ENCODE measurements at places on chromosomes 7 and 10. TPM values are rescaled to one million over a fixed set of nuclear protein-coding genes. Genes with fewer than 3 reads are reported as not detected.

VAX1 gene
- total RNA-seq: not detected

DNA sequence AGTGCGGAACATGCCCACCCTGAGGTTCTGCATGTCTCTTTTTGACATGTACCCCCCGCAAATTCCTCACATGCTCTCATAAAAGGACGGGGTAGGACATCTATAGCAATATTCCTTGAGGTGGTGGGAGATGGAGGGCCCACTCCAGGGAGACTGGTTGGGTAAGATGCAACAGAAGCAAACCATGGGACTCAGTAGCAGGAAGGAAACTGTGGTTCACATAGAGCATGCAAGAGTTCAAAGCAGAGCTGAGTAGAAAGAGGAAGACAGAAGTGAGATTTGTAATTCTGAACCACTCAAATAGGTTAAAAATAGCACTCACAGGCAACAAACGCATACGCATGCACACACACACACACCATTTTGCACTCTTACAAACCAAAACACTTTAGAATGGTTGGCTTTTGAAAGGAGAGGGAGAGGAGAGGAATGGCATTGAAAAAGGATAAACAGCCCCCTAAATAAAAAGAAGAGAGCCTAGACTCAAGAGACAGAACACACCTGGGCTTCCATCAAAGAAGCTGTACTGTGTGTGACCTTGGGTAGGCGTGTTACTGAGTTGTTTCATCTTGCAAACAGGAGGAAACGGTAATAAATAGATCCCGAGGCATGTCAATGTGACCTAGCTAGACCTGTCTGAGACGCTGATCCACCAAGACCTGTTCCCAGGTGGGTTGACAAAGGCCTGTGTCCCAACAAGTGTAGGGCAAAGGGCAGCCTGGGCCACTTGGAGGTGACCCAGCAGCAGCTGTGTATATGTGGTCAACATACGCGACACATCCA is 77.6 kb upstream of the LRRC4 start:
- DNase-seq: no peak

DNA sequence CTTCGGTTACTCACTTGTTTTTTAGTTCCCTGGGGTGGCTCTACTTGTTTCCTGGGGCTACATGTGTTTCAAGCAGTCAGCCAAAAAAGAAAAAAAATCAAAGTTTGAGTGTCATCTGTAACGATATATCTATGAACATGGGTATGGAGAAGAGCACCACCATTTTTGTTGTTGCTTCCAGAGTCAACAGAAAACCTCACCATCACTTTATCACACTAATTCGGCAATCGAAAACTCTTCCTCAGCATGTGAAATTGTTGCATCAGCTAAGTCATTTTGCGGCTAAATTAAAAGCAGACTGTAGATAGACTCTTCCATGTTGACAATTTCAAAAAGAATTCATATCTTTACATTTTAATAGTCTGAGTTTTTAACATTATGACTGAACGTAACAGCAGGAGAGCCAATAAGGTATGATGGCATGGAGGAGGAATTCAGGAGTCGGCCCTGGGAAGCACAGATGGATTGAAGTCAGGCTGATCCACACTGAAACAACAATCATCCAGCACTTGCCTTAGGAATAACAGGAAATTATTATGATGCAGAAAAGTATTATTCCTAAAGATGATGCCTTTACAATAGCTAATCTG is 455.7 kb upstream of the KLF6 start:
- DNase-seq: peak; percentile 85

- no peak for DNase-seq
These were observed 416.7 kb downstream of the ARL4A start for GRCh38 chr7:13104128-13104527.

- no peak for DNase-seq
These were observed 19.5 kb upstream of the CARD11 start for GRCh38 chr7:3063016-3063753.

FAM20C gene
- total RNA-seq: 18.2 TPM

DNA sequence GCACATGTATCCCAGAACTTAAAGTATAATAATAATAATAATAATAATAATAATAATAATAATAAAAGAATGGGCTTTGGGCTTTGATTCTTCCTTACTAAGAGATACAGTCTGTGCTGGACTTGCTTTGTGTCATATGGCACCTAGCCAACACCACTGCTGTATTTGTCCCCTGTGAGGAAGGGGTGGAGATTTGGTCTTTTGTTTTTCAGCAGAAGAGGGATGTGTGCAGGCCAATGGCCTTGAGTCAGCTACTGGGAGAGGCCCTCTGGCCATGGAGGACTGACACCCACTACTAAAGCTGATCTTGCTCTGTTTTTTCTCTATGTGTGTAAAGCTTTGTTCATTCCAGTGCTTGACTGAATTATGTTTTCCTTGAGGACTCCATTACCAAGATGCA is 573.0 kb upstream of the PCDH15 start:
- DNase-seq: no peak

DNA sequence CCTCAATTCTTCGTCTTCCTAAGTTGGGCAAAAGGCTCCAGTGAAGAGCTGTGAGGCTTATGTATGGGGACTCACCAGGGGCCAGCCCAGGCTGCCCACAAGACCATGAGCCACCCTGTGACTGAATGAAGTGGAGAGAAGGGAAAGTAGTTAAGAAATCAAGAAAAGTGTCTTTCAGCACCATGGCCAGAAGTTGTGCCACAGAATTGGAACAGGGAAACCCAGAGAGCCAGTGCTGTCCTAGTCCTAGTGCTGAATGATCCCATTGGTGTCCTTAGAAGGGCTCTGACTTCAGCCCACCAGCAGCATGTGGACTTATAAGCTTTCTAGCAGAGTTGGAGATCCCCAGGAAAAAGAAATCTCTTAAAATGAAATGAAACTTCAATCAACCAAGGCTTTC is 37.0 kb upstream of the CCSER2 start:
- DNase-seq: peak; percentile 69

H2BK1 gene
- total RNA-seq: not detected

OLAH gene
- not detected for total RNA-seq

DNA sequence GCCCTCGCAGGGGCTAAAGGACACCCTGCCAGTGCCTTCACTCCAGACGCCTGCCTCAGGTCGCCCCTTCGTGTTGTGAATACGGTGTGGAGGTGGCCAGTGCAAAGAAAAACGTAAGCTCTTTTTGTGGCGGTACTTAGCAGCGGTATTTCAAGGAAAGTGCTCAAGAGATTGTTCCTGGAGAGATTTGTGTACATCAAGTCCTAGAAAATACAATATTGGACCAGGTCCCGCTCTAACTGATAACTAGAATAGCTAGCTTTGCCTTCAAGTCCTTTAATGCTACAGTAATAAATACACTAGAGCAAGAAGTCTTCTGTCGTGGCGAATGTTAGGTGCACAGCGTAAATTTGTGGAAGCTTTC is 689 bp downstream of the PLCE1 start:
- DNase-seq: peak; percentile 16

- DNase-seq: no peak
These were observed 596.0 kb downstream of the XPNPEP1 start for GRCh38 chr10:109327266-109327665.

DNA sequence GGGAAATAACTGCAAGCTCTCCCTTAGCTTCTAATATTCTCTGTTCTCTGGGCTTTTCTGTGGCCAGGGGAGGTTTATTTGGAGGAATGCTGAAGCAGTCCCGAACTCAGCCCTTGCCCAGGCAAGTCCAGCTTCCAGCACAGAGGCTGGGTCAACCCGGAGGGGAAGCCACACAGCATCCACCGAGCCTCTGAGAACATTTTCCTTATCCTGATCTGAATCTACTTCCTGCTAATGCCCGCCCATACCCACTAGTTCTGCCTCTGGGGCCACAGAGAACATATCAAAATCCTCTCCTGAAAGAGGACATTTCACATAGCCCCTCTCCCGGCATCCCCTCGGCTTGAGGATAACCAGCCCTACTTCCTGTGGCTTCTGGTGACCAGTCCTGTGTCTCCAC is 31.1 kb downstream of the SH3PXD2A start:
- peak; percentile 32 for DNase-seq

DNA sequence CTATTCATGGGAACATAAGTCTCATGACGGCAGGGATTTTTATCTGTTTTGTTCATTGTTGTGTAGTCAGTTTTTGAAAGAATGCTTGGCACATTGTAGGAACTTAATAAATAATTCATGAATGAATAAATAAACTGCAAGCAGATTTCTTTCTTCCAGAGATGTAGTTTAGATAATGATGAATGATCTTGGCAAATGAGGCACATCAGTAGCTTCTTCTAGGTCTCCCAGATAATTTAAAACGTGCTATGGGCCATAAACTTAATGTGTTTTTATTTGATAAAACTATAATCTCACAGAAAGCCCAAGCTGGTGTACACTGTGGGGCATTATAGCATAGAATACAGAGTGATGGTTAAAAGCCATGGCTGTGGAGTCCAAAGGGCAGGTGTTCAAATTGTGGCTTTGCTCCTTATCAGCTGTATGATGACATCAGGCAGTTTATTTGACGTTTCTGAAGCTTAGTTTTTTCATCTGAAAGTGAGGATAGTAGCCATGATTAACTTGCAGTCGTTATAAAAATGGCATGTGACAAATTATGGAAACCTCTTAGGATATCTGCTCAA is 3.5 kb downstream of the MGAM start:
- no peak for DNase-seq

GRCh38 chr10:131162211-131162610 is 149.3 kb downstream of the TCERG1L start:
- no peak for DNase-seq

AFAP1L2 gene
- 0.18 TPM for total RNA-seq

DNA sequence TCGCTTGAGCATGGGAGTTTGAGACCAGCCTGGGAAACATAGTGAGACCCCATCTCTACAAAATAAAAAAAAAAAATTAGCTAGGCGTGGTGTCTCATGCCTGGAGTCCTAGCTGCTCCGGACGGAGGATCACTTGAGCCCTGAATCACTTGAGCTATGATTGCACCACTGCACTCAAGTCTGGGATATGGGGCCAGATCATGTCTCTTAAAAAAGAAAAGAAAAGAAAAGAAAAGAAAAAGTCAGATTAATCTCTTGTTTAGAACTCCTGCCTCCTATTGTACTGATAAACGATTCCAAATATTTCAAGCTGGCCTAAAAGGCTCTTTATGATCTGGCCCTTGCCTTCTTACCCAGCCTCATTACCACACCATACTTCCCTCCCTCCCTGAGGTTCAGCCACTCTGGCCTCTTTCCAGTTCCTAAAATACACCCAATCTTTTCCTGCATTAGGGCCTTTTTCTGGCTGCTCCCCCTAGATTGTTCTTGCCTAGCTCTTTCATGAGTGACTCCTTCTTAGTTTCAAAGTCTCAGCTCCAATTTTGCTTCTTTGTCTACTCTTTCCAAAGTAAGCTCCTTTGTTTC is 41.7 kb downstream of the VCL start:
- peak; percentile 98 for DNase-seq

- peak; percentile 80 for DNase-seq
These were observed 3.9 kb downstream of the COG5 start for GRCh38 chr7:107559864-107560263.

- DNase-seq: no peak
These were observed 105.0 kb upstream of the HDAC9 start for GRCh38 chr7:18390535-18390907.

PTPRN2 gene
- total RNA-seq: 2.5 TPM

CAV2 gene
- 51.2 TPM for total RNA-seq

DNA sequence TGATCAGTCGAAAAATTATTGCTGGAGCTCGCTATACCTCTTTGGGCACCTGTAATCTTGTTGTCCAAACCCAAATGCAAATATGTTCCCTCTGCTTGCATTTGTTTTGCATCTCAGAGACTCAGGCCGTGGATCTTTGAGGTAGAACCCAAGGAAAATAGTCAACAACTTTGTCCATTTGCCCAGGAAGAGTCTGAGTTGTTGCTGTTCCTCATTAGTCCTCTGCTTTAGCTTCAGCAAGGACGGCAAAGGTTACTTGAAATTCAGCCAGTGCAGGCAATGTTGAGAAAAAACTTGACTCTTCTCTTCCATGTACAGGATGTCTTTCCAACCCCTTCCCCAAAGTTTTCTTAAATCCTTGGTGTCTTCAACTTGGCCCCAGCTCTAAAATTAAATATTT is 45.8 kb downstream of the PDK4 start:
- no peak for DNase-seq

PCLO gene
- total RNA-seq: 0.36 TPM

GRCh38 chr10:113897693-113898618 is 43.5 kb downstream of the NHLRC2 start:
- DNase-seq: no peak

SEMA3E gene
- 0.98 TPM for total RNA-seq

DNA sequence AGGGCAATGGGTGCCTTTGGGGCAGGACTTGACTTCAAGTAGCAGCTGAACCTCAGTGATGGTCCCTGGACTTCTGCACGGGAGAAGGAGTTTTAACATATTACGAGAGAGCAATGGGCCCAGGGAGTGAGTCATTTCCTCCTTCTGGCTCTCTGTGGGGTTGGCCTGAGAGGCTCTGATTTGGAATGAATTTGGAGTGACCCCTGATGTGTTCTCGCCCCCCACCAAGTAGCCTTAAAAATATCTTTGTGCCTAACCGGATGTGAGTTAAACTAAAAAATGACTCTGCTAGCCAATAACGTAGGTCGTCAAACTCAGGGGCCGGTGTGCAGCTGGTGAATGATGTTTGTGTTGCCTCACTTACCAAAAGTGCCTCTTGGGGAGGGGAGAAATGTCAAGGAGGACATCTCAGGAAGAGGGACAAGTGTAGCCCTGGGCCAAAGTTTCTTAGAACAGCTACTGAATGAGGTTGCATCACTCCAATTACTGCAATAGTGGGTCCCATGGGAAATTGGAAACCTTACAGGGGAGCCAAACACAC is 656.6 kb downstream of the INHBA start:
- DNase-seq: peak; percentile 75

- no peak for DNase-seq
These were observed 44.4 kb downstream of the GRM8 start for GRCh38 chr7:127208351-127208750.

TMEM196 gene
- not detected for total RNA-seq

DNA sequence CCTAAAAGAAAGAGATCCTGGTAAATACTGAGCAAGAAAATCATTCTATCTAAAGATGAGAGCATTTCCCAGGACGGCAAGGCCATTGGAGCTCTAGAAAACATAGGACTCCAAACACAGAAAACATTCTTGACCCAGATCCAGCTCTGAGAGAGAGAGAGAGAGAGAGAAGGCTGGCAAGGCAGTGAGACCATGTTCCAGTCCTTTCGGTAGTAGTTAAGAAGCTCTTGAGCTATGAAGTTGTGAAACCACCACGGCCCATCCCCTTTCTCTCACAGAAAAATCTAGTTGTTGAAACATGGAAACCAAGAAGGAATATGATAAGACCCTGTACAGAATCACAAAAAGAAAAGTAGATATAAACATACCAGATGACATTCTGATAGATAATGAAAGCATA is 212.4 kb upstream of the NPSR1 start:
- DNase-seq: no peak

- DNase-seq: peak; percentile 95
These were observed 260.3 kb downstream of the SNX13 start for GRCh38 chr7:17680026-17680425.

- DNase-seq: no peak
These were observed 48.2 kb upstream of the NPTX2 start for GRCh38 chr7:98568891-98569290.

GRCh38 chr7:96774358-96774757 is 64.7 kb upstream of the SEM1 start:
- no peak for DNase-seq

All from fibroblast of the aortic adventitia (primary cell).